ENCODE measurements at places on chromosomes 7 and 10.

DNA sequence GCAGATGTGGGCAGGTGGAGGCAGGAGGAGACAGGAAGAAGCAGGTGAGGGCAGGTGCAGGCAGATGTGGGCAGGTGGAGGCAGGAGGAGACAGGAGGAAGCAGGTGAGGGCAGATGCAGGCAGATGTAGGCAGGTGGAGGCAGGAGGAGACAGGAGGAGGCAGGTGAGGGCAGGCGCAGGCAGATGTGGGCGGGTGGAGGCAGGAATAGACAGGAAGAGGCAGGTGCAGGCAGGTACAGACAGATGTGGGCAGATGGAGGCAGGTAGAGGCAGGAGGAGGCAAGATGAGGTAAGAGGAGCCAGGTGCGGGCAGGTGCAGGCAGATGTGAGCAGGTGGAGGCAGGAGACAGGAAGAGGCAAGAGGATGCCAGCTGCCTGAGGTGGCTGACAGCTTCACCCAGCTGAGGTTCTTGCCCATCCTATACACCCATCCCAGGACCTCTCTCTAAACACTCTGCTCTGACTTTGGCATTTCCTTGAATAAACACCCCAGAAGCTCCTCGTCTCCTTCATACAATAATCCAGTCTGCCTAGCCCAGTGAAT lies 33.0 kb downstream of the PTPRE start:
- no peak for DNase-seq

GRCh38 chr10:7407368-7408290 lies 3.2 kb downstream of the SFMBT2 start:
- DNase-seq = no peak

DNA sequence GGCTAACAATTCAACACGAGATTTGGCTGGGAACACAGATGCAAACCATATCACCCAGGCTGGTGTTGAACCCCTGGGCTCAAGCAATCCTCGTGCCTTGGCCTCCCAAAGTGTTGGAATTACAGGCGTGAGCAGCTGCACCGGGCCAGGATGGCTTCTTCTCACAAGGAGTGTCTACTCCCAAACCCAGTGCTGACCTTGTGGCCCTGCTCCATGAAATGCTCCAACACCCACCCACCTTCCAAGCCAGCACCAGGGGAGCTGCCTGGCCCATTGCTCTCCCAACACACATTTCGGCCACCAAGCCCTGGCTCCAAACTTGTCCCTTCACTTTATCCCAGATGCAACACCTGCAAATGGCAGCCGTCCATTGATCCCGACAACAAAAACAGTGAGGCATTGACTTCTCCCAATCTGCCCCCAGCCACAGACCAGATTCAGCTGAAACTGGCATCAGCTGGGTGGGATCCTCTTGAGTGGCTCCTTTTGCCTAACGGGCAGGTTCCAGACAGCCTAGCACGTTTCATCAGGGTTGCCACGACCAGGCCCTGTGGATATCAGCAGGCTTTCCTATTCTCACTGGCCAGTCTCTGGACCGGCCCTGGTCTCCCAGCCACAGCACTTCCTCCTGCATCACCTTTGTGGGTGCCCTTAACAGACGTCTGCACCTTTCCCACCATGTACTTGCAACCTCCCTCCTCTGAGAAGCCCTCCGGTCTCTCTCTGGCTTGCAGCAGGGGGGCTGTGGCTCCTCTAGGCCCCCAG lies 105.7 kb upstream of the CARD11 start:
- DNase-seq = no peak

DNA sequence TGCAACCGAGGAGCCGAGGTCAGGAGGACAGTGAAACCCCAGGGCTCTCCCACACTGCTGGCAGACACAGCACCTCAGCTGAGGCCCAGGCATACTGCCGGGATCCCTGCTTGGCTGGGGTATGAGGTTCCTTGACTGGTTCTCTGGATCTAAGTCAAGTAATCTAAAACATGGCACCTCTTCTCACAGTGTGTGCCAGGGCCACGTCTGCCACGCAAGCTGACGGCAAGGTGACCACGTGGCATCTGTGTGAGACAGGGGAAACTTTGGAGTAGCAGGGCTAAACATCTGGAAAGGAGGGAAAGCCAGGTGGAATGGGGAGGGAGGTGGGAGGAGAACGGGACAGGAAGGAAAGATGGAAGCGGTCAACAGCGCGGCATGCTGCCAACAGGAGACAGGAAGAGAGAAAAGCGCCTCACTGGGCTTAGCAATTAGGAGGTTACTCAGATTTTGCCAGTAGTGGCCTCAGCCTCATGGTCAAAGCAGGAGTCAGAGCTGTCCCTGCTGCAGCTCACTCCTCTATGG lies 103.7 kb downstream of the CXCL12 start:
- DNase-seq = no peak

DNA sequence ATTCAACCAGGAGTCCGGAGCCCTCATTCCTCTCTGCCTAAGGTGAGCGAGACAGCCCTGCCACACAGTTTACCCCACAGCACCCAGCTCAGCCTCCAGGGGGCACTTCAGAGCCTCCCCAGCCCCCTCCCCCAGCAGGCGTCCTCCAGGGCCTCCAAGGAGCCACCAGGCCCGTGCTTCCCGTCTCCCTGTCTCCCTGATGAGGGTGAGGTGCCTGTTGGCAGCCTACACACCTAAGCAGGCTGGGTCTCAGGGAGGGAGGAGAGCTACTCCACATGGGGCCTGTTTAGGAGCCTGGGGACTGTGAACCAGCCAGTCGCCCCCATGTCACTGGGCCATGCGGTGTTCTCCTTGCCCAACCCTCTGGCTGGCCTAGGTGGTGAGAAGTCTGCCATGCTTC lies 28.9 kb upstream of the TRIM8 start:
- no peak for DNase-seq
